Retinal pigment epithelial cell (primary cell): ENCODE measurements at places on chromosomes 12 and 14.

- peak; percentile 2 for DNase-seq
These were observed 91.4 kb upstream of the ALX1 start for GRCh38 chr12:85188619-85189018.

DNA sequence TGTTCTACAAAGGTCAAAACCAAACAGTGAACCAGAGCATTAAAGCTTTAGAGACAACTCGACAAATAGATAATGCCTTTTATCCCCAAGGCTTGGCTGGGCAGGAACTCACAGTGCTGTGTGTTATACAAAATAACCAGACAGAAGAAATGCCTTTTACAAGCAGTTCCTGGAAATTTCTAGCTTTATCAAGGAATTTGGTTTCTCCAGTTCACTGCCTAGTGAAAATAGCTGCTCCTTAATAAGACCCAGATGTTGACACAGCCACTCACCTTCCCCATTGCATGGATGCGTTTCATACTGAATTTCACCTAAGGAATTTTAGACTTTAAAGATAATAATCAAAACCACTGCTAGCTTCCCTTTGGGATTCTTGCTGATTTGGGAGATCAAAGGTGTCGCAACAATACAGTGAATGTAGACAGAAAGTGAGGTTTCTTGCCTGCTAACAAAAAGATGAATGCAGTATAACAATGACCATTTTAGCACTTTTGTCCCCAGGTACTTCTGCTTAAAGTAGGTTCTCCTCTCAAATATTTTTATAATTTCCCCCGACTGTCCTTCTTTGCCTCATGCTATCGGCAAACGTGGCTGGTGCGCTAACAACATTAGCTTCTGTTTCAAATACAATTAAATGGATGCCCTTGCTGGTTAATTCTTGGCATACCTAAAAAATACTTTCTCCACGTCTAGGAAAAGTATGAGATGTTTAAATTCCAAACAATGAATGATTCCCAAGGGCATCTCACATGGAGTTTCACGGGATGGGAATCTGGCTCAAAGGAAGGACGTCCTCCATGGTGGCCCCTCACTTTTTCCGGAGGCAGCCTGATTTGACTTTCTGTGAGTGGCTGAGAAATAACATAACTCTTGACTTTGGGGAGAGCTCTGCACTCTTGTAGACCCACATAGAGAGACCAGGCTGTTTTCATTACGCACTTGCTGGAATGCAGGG lies 162.4 kb downstream of the C12orf75 start:
- no peak for DNase-seq

GRCh38 chr14:70245026-70245425 lies 56.3 kb upstream of the SLC8A3 start:
- no peak for DNase-seq

GRCh38 chr12:81610955-81611889 lies 147.9 kb downstream of the PPFIA2 start:
- DNase-seq: no peak

DNA sequence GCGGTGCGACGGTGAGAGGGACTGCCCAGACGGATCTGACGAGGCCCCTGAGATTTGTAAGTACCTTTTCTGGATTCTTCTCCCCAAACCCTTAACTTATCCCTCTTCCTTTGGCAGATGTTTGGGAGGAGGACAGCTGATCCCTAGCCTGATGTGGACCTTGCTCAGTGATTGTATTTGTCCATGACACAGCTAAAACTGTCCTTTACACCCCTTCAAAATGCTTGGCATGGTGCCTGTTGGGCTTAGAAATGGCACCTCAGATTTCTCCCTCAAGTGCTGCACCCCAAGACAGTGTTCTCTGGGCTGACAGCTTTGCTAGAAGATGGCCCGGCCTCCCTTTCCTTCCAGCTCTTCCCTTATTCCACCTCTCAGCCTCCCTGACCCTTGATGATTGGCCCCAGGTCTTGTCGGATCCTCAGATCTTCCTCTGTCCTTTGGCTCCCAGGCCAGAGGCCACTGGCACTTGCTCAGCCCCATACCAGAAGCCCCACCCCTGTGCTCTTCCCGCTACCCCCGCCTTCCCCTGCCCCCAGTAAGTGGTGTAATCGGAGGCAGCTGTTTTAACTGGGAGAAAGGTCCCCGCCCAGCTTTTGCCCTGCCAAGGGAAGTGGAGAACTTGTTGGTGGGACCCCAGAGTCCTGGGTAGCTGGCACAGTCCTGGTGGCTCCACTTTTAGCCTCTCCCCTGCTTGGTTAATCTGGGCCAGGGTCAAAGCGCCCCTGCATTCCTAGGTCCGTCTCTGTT lies 8.7 kb downstream of the LRP1-AS start:
- DNase-seq: no peak
